ENCODE measurements at places on chromosomes 16 and 17.

- no peak for DNase-seq
Measured at GRCh38 chr17:79255926-79256585, 181.4 kb downstream of the ENGASE start.

GRCh38 chr17:8614988-8615387 lies 15.5 kb downstream of the MYH10 start:
- DNase-seq: no peak

DNA sequence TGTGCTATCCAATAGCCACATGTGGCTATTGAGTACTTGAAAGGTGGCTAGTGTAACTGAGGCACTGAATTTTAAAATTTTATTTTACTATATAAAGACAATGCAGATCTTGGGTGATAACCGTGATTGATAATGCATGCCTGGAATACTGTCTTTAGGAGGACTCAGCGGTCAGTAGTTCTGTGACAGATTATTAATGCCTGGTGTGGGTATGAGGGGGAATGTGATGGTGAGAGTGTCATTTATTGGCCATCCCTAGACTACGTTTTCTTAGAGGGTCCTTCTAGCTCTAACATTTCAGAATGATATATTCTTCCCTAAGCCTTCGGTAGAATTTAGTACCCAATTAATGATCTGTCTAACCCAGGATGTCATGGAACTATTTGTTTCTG lies 157.6 kb downstream of the CPPED1 start:
- no peak for DNase-seq

DNA sequence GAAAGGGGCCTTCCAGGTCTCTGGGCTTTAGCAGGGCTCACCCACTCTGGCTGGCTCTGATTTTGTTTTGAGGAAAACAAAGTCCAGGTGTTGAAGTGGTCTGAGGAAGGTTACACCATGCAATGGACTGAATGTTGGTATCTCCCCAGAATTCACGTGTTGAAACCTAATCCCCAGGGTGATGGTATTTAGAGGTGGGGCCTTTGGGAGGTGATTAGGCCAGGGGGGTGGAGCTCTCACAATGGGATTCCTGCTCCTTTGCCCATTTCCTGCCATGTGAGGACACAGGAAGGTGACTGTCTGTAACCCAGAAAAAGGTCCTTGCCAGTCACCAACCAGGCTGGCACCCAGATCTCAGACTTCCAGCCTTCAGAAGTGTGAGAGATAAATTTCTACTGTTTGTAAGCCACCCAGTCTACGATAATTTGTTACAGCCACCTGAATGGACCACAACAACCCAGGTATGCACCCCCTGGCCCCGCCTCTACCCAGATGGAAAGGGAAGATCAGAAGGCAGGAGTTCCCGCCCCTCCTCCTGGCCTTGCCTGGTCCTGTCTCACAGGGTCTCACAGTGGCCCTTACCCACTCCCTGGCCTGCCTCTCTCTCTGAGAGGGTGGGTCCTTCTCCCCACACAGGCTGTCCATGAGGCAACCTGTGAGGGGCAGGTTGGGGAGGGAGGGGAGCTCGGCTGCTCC lies 32.0 kb downstream of the LRRC75A start:
- no peak for DNase-seq

DNA sequence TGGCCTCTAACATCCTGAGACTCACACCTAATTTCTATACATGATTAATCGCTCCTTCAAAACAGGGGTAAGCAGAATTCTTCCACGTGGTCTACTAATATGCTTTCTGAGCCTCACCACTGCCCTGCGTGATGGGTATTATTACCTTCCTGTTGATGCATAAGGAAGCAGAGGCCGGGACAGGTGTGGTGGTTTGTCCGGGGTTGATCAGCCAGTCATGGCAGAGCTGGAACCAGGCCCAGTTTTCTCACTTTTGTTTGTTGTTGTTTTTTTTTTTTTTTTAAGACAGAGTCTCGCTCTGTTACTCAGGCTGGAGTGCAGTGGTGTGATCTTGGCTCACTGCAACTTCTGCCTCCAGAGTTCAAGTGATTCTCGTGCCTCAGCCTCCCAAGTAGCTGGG lies 31.2 kb downstream of the RNF135 start:
- no peak for DNase-seq

DNA sequence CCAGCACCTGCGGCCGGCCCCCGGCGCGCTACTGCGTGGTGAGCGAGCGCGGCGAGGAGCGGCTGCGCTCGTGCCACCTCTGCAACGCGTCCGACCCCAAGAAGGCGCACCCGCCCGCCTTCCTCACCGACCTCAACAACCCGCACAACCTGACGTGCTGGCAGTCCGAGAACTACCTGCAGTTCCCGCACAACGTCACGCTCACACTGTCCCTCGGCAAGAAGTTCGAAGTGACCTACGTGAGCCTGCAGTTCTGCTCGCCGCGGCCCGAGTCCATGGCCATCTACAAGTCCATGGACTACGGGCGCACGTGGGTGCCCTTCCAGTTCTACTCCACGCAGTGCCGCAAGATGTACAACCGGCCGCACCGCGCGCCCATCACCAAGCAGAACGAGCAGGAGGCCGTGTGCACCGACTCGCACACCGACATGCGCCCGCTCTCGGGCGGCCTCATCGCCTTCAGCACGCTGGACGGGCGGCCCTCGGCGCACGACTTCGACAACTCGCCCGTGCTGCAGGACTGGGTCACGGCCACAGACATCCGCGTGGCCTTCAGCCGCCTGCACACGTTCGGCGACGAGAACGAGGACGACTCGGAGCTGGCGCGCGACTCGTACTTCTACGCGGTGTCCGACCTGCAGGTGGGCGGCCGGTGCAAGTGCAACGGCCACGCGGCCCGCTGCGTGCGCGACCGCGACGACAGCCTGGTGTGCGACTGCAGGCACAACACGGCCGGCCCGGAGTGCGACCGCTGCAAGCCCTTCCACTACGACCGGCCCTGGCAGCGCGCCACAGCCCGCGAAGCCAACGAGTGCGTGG lies 1.5 kb downstream of the NTN1 start:
- no peak for DNase-seq
